ENCODE measurements at places on chromosomes 6 and 20.
A peak's percentile ranks its signal among the peaks of the same experiment; 100 is the strongest.

GRCh38 chr20:62032609-62033368, 32.9 kb downstream of the TAF4 start:
- no peak for DNase-seq

GRCh38 chr6:78629154-78629721, 238.1 kb upstream of the IRAK1BP1 start:
- DNase-seq, result no peak

DNA sequence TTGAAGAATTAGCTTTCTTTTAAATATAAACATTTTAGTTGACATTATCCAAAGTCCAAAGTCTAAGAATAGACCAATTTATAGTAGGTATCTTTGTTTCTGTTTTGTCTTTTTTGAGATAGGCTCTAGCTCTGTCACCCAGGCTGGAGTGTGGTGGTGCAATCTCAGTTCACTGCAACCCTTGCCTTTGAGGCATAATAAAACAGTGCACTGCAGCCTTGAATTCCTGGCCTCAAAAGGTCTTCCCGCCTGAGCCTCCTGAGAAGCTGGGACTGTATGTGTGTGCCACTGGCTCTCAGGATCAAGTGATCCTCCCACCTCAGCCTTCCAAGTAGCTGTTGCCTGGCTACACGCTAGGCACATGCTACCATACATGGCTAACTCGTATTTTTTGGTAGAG, 135.4 kb downstream of the REV3L start:
- DNase-seq, result no peak

DNA sequence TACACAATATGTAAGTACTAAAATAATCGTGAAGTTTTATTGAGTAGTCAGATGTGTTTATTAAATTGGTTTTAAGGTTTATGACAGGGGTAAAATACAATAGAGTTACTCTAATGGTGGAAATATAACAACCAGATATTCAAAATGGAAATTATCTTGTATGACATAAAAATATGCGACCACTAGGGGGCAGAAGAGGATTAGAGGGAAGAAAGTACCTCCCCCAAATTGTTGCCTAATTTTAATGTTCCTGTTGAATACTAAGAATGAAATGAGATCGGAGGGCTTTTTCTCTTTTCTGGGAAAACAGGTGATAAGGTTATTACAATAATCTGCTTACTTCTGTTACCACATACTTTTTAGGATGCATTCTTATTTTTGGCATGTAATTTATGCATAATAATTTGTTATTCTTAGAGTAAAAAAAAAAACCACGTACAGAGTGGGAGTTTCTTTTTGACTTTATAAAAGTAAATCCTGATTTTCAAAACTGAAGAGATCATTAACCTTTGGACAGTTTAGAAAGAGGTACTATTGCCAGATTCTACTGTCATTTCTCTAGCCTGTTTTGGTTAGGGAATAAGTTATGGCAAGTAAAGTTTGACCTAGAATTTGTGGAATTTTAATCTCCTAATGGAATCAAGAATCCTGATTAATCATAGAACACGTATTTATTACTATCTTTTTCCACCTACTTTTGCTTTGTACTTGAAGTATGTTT, 159.2 kb downstream of the CD109 start:
- peak; percentile 12 for DNase-seq

DNA sequence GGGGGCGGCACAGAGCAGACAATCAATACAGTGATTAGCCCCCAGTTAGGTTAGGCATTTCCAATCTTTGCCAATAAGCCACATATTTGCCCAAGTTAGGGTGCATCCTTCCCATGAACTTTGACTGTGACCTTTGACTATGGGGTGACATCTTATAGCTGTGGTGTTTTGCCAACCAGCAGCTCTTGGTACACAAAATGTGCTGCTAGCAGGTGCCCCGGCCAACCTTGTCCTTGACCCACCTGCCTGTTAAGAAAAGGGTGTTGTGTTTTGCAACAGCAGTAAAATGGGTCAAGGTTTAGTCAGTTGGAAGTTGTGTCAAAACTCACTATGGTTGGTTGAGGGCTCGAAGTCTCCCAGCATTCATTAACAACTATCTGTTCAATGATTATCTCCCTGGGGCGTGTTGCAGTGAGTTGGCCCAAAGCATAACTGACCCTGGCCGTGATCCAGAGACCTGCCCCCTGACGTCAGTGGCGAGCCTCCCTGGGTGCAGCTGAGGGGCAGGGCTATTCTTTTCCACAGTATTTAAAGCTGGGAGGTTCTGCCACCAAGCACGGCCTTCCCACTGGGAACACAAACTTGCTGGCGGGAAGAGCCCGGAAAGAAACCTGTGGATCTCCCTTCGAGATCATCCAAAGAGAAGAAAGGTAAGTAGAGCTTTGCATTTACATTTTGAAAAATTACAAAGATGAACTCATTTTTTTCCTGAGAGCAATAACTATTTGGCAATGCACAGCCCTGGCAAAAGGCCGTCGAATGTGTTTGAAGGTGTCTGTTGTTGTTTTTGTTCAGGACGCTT, at the start of gene PCK1:
TSS of gene PCK1 (plus strand) at position 557 of the 802 bp plus-strand sequence. CDS start 302 bp downstream, outside the sequence.
- no peak for DNase-seq

- DNase-seq, result no peak
Observed at GRCh38 chr6:2021713-2022125, 223.7 kb downstream of the GMDS start.

DNA sequence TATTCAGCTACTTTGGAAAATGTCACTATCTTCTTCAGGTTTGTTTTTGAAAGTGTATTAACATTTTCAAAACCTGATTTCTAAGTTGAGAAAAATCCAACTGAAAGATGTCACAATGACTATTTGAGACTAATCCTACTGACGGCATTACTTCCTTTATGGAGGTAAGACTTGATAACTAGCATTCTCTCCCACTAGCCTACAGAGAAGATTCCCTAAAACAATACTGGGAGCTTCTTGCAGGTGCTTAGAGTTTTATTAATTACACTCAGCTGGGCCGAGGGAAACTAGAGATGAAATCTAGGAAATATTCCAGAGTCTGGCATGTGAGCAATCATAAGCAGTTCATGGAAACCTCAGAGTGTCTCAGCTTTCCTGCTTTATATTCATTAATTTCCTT, 114.0 kb downstream of the LCA5 start:
- DNase-seq, result no peak

DNA sequence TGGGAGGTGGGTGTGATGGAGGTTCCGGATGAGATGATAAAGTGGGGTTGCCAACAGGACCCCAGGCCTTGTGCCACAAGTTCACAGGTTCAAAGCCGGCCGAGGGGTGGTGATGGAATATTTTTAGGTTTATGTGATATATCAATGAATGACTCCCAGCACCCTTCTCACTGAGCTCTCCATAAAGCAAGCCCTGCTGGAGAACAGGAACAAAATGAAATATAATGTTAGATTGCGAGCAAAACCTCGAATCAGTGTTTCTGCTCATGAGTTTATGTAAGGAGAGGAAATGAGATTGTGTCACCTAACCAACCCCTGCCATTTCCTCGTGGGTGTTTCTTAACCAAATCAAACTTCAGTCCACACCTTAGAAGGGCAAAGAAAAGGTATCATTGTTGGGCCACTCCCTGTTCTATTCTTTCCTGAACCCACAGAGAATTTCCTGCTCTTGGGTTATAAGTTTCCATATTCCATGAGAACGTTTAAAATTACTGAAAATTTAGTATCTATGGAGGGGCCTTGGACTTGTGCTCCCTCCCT, 192.2 kb upstream of the EXOC2 start:
- DNase-seq, result no peak

DNA sequence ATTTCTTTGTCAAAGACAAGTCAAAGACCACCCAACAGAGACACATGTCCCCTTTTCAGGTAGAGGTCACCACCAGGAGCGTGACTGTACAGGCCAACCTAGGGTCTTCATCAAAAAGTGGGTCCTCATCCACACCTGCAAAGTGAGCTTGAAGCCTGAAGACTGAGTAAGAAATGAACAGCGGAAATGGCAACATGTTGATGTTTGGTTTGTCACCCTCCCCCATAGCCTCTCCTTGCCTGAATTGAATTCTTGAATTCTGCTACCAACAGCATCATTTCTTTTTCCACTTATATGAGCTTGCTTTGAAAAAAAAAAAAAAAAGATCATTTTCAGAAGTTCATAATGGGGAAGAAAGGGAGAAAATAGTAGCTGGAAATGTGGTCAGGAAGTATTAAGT, 104.4 kb downstream of the NFATC2 start:
- no peak for DNase-seq

DNA sequence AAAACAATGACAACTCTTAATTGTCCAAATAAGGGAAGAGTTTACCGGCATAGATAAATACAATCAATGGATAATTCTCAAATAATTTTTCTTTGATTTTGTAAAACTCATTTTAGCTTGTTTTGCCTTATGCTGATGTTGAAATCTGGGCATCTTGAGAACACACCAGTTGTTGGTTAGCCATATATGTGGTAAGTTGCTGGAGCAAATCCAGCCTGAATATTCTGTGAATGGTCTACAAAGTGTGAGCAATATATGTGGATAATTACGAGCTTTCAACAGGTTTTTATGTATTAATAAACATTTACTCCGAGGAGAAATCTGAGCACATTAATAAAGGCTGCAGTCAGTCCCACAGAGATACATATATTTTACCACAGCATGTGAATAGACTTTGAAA, 423.6 kb downstream of the BCKDHB start:
- no peak for DNase-seq

GRCh38 chr20:7850775-7851490, 89.3 kb downstream of the HAO1 start:
- DNase-seq, result no peak

- DNase-seq, result no peak
Observed at GRCh38 chr6:24273096-24273870, 84.6 kb downstream of the DCDC2 start.

Measured in CMK (cell line).